Thoracic aorta endothelial cell (primary cell): ENCODE measurements at places on chromosomes 7 and 10. TPM values are rescaled to one million over a fixed set of nuclear protein-coding genes. Genes with fewer than 3 reads are reported as not detected.

Gene ACBD7
- 1.7 and 3.3 TPM in 2 replicates for total RNA-seq

Gene CCSER2
- total RNA-seq, result 50.8 and 61.5 TPM in 2 replicates

Gene CYP26C1
- 0.80 and 1.0 TPM in 2 replicates for total RNA-seq

Gene FAM25C
- not detected in 2 replicates for total RNA-seq

Gene VSTM4
- total RNA-seq, result 0.27 and 1.1 TPM in 2 replicates

Gene MYOZ1
- not detected in 2 replicates for total RNA-seq

Gene ZNF789
- total RNA-seq, result 9.8 and 11.9 TPM in 2 replicates

Gene LRRC4
- total RNA-seq, result 1.3 and 1.7 TPM in 2 replicates

Gene PPP1R9A
- 4.1 and 6.9 TPM in 2 replicates for total RNA-seq

Gene FBXL13
- total RNA-seq, result 1.3 and 1.6 TPM in 2 replicates

Gene MYO1G
- 0.07 and 0.27 TPM in 2 replicates for total RNA-seq

Gene PPP2R2D
- total RNA-seq, result 31.7 and 37.9 TPM in 2 replicates

Gene FKBP6
- not detected in 2 replicates for total RNA-seq

Gene SSC4D
- 0.13 and 0.14 TPM in 2 replicates for total RNA-seq

Gene ST8SIA6
- total RNA-seq, result 0.29 and 2.3 TPM in 2 replicates

Gene CFAP43
- total RNA-seq, result 0.13 and 0.22 TPM in 2 replicates

Gene ANKRD1
- total RNA-seq, result 591 and 1,007 TPM in 2 replicates

Gene FAM25G
- total RNA-seq, result not detected in 2 replicates

Gene TLL2
- under 0.01 and 0.07 TPM in 2 replicates for total RNA-seq

Gene VENTX
- not detected in 2 replicates for total RNA-seq

Gene STEAP2
- 6.8 and 8.2 TPM in 2 replicates for total RNA-seq

Gene TRIP6
- 58.2 and 65.1 TPM in 2 replicates for total RNA-seq

Gene RSBN1L
- total RNA-seq, result 16.8 and 19.2 TPM in 2 replicates
